Epithelial cell of umbilical artery (primary cell): ENCODE measurements at places on chromosomes 1 and 21. TPM values are rescaled to one million over a fixed set of nuclear protein-coding genes. Genes with fewer than 3 reads are reported as not detected.

NPHS2 gene
- total RNA-seq, result not detected in 2 replicates

OR14K1 gene
- not detected in 2 replicates for total RNA-seq

PTPRC gene
- 0.15 TPM in 1 of 2 replicates, not detected in the other for total RNA-seq

PADI1 gene
- not detected in 2 replicates for total RNA-seq

LMOD1 gene
- under 0.01 and 0.15 TPM in 2 replicates for total RNA-seq

RXFP4 gene
- not detected in 2 replicates for total RNA-seq

B3GALT2 gene
- not detected in 2 replicates for total RNA-seq

CTNNBIP1 gene
- total RNA-seq, result 32.7 and 52.9 TPM in 2 replicates

OR2T8 gene
- not detected in 2 replicates for total RNA-seq

KIF2C gene
- total RNA-seq, result 31.2 and 35.3 TPM in 2 replicates

COX20 gene
- total RNA-seq, result 13.8 and 19.8 TPM in 2 replicates

CCDC24 gene
- 1.9 and 2.6 TPM in 2 replicates for total RNA-seq

ATF3 gene
- total RNA-seq, result 0.65 and 4.9 TPM in 2 replicates

LCE1A gene
- total RNA-seq, result not detected in 2 replicates

BGLAP gene
- 0.61 and 0.65 TPM in 2 replicates for total RNA-seq

CD2 gene
- total RNA-seq, result not detected in 2 replicates

OR2L3 gene
- total RNA-seq, result under 0.01 TPM in 1 of 2 replicates, not detected in the other

TBX15 gene
- total RNA-seq, result not detected in 2 replicates

IBA57 gene
- 3.9 and 4.6 TPM in 2 replicates for total RNA-seq

LGR6 gene
- total RNA-seq, result not detected in 2 replicates

ANGPTL1 gene
- 0.32 and 3.8 TPM in 2 replicates for total RNA-seq

OPTC gene
- total RNA-seq, result not detected in 2 replicates

COL24A1 gene
- total RNA-seq, result under 0.01 TPM in 1 of 2 replicates, not detected in the other

SELENBP1 gene
- 11.0 and 18.7 TPM in 2 replicates for total RNA-seq

CD247 gene
- total RNA-seq, result not detected in 2 replicates

NID1 gene
- total RNA-seq, result 47.0 and 61.4 TPM in 2 replicates

GPR153 gene
- 1.4 and 1.9 TPM in 2 replicates for total RNA-seq

NVL gene
- total RNA-seq, result 24.7 and 45.9 TPM in 2 replicates

CBR3 gene
- total RNA-seq, result 11.0 and 17.3 TPM in 2 replicates

PDXK gene
- total RNA-seq, result 52.9 and 99.5 TPM in 2 replicates

KCNJ10 gene
- not detected in 2 replicates for total RNA-seq

PIGR gene
- total RNA-seq, result not detected in 2 replicates

MFAP2 gene
- 16.3 and 31.5 TPM in 2 replicates for total RNA-seq

CNIH3 gene
- 1.9 and 2.0 TPM in 2 replicates for total RNA-seq

CNTN2 gene
- not detected in 2 replicates for total RNA-seq

ACTL8 gene
- total RNA-seq, result under 0.01 TPM in 1 of 2 replicates, not detected in the other

IGSF3 gene
- total RNA-seq, result 0.30 and 0.97 TPM in 2 replicates

FCRL1 gene
- not detected in 2 replicates for total RNA-seq

ZNF697 gene
- 22.6 and 23.1 TPM in 2 replicates for total RNA-seq

G0S2 gene
- total RNA-seq, result 0.32 and 1.1 TPM in 2 replicates
